NCI-H1694 treated with DMSO at 0.1 percent for 48 hours (cell line): ENCODE measurements at places on chromosomes 12 and 14.

- DNase-seq = no peak
Observed at GRCh38 chr14:100445436-100446088, 122.4 kb downstream of the SLC25A47 start.

DNA sequence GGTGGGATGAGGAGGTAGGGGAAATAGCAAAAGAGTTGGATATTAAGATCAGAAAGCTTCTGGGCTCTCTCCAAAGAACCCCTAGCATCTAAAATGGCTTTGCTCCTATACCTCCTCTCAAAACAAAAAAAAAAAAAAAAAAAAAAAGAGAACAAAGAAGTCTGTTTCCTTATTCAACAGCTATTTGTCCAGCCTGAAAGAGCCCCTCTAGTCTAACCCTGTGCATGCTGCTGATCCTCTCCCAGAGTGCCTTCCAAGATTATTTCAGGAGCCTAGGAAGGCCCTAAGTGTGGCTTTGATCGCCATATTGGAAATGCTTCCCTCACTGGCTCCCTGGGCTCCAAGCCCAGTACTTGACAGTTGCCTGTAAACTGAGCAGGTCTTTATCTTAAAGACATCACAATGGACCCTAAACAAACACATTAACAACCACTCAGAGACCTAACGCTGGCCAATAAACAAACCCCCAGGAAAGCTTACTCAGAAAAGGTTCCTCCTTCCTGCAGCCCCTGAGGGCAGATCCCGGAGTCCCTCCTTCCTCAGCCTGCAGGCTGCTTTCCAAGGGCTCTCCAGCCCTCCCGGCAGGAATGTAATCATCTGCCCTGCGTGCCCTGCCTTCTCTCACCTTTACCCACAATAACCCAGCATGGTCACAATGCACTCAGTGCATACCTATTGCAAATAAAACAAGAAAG, 17.4 kb upstream of the COL2A1 start:
- DNase-seq = no peak

DNA sequence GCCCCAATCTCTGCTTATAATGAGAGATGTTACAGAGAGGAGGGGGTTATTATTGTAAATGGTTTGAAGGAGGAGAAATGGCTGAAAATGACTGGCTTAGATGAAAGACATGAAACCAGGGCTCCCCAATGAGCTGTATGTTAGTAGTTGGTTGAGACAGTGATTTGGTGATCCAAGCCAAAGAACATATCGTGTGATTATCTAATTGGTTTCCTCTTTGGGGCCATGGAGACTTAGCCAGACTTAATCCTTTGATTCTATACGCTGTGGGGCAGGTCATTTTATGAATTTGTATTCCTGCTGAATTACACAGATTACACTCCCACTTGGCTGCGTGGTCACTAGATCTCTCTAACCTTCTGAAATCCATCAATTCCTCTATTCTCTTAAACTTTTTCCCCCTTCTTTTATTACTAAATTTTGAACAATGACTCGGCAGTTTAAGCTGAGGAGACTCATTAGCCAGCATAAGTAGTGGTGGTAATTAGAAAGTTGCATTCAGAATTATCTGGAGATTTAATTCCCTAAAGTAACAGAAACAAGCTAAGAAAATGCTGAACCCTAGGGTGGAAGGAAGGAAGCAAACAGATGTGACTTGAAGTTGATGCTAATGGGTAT, 5.3 kb downstream of the TTC8 start:
- no peak for DNase-seq

DNA sequence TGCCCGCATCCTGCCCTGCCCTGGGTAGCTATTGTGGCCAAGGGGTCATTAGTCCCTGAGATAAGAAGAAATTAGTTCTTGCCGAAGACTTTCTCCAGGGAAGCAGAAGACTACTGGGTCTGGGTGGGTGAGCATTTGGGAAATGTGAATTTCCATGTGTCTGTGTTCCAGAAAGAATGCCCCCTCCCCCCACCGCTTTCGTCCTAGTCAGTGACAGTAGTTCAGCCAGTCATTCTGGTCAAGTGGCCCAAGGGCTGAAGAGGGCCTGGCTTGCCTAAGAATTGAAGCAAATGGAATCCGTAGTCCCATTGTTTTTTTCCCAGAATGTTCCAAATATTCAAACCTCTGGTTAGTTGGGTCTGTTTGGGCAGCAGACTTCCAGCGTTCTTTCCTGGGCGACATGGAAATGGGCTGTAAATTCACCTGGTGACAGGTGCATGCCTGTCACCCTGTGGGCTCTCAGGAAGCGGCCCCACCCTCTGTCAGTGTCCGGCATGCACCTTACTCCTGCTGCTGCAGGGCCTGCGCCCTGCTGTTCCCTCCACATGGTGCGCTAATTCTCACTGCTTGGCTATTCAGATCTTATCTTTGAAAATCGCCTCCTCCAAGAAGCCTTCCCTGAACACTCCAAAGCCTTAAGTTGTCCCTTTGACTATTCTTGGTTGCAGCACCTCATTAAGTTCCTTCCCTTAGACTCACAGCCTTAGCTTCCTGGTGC, 1.4 kb upstream of the RFLNA start:
- DNase-seq = no peak

DNA sequence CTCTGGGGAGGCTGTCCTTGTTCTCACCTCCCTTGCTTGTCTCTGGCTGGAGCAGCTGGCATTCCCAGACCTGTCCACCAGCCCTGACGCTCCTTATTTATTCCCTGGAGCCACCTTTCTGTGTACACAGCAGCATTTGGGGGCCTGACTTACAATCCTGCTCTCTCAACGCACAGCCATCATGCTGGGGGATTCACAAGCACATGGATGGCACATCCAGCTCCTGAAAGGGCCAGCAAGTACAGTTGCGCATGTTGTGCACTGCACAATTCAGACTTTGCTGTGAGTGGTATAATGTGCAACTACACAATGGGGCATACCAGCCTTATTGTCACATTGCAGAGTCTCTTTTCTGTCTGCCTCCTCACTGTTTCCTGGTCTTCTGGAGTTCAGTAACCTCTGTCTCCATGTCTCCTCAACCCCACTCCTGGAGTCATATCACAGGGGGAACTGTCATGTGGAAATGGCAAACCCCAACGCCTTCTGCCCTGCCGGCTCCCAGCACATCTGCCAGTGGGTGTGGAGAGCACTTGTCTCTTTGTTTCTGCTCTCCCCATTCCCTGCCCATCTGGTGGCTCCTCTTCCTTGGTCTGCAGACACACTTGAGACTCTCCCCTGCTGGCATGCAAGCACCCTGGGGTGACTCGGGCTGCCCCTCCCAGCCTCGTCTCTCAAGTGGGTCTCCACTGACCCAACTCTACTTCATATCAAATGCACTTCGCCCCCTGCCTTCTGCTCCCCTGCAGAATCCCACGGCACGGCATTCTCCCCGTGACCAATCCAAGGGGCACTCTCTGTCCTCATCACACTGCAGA, 41.2 kb upstream of the MEG3 start:
- DNase-seq = peak; percentile 61

GRCh38 chr12:46887870-46888269, 62.1 kb upstream of the SLC38A4 start:
- no peak for DNase-seq

- no peak for DNase-seq
Observed at GRCh38 chr14:99513946-99514551, 32.8 kb downstream of the CCNK start.
